ENCODE measurements at places on chromosomes 13 and 19.

GRCh38 chr19:30521937-30522336 is 149.8 kb downstream of the ZNF536 start:
- DNase-seq = no peak

DNA sequence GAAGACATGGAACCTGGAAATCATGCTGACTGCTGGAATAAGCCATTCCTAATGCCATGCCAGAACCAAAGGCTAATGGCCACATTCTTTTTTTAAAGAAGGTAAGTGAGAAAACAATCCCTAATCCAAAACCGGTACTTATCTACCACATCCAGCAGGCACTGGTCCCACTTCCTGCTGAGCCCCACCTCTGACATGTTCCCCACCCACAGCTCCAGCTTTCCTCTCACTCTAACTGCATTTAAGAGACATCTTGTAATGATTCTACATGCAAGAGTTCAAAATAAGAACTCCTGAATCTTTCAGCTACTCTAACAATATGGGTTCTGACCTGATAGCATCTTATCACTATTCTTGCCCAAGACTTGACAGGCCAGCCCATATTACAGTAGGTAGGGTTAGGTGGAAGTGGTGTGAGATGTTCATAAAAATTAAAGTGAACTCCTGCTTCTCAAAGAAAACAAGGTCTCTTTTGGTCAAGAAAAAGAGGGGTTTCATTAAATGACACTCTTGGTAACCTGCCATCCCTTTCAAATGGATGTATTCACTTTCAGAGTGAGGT is 41.9 kb downstream of the N4BP2L2 start:
- DNase-seq = no peak

DNA sequence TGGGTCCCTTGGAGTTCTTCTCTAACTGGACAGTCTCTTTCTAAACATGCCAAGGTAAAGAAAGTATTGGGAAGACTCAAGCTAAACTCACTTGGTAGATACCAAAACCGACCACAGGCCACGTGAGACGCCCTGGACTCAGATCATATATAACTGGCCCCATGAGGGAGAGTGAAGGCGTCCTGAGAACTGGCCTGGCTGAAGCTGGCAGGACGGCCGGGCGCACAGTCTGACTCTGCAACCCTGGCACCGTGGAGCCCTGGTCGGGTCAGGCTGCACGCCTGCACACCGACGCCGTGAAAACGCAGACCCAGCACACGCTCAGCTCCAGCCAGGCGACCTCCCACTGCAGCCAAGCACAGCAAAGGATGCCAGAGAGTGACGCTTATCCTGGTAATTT is 122.5 kb upstream of the SPACA7 start:
- DNase-seq = no peak

GRCh38 chr19:46617601-46618000 is 7.3 kb downstream of the PTGIR start:
- no peak for DNase-seq

- no peak for DNase-seq
Observed at GRCh38 chr13:110913322-110914080, 1.4 kb downstream of the ANKRD10 start.

DNA sequence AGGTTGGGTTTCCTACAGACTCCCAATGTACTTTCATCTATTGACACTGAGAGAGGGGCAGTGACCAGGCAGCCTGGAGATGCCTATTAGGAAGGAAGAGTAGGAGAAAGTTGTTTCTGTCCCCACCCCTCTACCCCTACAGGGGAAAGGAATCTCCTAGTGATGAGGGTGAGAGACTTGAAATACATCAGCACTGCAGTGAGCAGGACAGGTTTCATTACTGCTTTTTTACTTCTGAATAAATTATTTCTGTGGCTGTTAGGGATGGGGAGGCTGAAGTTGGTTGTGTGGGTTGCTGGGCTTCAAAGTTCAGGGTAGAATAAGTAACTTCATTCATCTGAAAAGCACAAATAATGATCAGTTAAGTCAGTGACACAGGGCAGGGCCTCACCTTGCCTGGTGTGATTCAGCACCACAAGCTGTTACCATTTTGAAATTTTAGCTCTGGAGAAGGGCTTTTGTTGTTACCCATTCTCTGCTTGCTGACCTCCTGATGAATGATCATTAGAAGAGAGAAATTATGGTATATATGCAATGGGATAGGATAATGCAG is 19.3 kb downstream of the CEACAM1 start:
- DNase-seq = no peak

GRCh38 chr13:50156561-50157127 is 141.4 kb downstream of the KCNRG start:
- DNase-seq = no peak

GRCh38 chr13:54699831-54700230 is 1671.2 kb downstream of the OLFM4 start:
- DNase-seq = no peak

DNA sequence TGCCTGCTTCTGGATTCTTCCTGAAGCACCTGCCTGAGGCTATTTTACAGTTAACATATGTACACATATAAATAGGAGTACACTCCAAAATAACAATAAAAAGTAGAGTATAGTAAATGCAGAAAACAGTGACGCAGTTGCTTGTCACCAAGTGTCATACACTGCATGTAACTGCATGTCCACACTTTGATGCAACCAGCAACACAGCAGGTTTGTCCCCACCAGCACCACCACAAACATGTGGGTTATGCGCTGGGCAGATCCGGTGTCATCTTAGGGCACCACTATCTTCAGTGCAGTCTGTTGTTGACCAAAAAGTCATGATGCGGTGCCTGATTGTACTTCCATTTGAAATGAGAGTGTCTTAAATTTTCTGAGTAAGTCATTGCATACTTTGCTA is 51.3 kb downstream of the COL4A2 start:
- DNase-seq = no peak

Data from effector memory CD4-positive, alpha-beta T cell (primary cell).